Activated CD4-positive, alpha-beta T cell treated with anti-CD3 and anti-CD28 coated beads for 1 hour (primary cell): ENCODE measurements at places on chromosomes 3 and 15.

DNA sequence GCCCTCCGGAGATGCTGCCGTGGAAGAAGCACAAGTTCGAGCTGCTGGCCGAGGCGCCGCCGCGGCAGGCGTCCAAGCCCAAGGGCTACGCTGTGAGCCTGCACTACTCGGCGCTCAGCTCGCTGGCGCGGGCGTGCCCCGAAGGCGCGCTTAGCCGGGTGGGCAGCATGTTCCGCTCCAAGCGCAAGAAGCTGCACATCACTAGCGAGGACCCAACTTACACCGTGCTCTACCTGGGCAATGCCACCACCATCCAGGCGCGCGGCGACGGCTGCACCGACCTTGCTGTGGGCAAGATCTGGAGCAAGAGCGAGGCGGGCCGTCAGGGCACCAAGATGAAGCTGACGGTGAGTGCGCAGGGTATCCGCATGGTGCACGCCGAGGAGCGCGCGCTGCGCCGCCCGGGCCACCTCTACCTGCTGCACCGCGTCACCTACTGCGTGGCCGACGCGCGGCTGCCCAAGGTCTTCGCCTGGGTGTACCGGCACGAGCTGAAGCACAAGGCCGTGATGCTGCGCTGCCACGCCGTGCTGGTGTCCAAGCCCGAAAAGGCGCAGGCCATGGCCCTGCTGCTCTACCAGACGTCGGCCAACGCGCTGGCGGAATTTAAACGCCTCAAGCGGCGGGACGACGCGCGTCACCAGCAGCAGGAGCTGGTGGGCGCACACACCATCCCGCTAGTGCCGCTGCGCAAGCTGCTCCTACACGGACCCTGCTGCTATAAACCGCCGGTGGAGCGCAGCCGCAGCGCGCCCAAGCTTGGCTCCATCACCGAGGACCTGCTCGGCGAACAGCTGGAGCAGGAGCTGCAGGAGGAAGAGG is 1.3 kb downstream of the FAM43A start:
- DNase-seq = no peak

- DNase-seq = no peak
Measured at GRCh38 chr3:181860235-181860634, 148.5 kb downstream of the SOX2 start.

DNA sequence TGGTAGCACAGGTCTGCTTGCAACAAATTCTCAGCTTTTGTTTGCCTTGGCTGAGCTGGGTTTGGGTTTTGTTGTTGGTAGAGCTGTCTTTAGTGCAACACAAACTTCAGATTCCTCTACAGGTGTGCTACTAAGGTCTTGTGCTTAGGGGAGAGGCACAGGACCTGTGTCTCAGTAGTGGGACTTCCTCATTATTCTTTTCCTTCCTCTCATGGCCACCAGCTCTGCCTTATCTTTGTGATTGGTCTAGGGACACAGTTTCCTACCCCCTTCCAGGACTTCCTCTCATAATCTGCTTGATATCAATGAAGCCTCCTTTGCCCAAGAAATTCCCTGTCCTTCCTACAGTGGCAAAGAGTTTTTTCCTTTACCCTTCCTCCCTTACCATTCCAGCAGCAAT is 24.9 kb upstream of the DNAAF4 start:
- no peak for DNase-seq

DNA sequence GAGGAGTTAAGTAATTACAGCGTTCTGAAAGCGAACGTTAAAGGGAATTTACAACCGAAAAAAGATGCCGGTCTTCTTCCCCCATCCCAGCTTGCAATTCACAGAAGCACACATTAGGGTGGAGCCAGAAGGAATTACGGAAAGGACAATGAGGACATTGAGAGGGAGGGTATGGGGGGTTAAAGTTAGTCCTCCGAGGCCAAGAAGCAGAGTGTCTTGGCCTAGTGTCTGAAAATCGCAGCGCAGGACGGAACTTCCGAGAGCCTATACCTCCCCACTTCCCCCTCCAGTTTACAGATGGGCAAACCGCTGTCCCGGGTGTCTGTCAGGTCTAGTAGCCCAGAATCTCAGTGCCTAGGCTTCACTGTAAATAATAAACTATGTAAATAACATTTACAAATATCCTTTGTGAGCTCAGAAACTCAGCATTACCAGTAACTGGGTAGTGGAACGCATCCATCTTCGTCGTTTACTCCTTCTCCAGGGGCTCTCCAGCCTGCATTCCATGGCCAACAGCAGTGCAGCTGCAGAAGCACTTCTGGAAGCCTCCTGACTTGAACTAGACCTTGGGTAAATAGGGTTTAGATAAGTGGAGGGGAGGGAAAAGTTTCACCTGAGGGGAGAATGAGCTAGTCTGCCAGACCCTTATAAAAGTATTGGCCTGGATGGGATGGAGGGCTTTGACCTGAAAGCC is 922 bp downstream of the ADPRH start:
- no peak for DNase-seq

- DNase-seq = no peak
Measured at GRCh38 chr3:169227911-169228310, 435.6 kb downstream of the MECOM start.

GRCh38 chr3:149494759-149495580 is 20.5 kb downstream of the TM4SF4 start:
- DNase-seq = no peak

- DNase-seq = no peak
Measured at GRCh38 chr15:26065723-26066122, 202.6 kb upstream of the ATP10A start.

DNA sequence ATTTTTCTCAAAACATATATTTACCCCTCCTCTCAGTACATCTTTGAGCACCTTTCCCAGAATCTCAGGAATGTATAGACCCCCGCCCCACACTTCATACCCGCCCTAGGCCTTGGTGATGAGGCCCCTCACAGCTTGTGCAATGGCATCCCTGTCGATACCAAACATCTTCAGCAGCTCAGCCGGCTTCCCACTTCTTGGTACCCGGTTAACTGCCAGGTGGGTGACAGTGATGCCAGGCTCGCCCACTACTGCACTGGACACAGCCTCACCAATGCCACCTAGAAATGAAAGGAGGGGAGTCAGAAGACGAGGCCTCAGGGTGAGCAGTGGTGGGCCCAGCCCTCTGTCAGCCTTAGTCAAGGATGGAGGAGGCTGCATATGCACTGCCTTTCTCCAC is 30.2 kb downstream of the TKT start:
- DNase-seq = no peak

GRCh38 chr15:63232405-63232804 is 43.0 kb downstream of the RAB8B start:
- DNase-seq = no peak

- no peak for DNase-seq
Measured at GRCh38 chr3:55579496-55579895, 92.4 kb upstream of the WNT5A start.

DNA sequence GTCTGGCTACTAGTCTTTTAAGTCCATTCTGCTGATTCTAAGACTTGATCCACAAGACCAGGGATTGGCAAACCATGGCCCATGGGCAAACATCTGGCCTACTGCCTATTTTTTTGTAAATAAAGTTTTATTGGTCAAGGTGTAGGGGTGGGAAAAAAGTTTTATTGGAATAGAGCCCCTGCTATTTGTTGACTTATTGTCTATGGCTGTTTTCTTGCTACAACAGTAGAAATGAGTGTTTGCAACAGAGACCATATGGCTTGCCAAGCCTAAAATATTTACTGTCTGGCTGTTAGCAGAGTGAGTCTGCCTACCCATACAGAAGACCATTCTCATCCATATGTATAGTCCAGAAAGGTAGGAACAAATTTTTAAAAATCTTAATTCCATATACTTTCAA is 106.4 kb downstream of the PTPRG start:
- DNase-seq = no peak

GRCh38 chr3:181711325-181712135 is at the start of gene SOX2:
TSS of gene SOX2 (plus strand) at chr3:181711925. CDS start at chr3:181712361, 436 bp downstream.
- DNase-seq = no peak

- DNase-seq = no peak
Measured at GRCh38 chr3:124886168-124887056, 753 bp downstream of the ITGB5 start.

DNA sequence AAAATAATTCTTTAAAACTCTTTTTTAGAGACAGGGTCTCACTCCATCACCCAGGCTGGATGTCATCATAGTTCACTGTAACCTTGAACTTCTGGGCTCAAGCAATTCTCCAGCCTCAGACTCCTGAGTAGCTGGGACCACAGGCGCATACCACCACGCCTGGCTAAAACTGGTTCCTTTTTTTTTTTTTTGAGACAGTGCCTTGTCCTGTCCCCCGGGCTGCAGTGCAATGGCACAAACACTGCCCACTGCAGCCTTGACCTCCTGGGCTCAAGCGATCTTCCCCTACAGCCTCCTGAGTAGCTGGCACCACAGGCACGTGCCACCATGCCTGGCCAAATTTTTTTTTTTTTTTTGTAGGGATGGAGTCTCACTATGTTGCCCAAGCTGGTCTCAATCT is 23.7 kb upstream of the FURIN start:
- no peak for DNase-seq

DNA sequence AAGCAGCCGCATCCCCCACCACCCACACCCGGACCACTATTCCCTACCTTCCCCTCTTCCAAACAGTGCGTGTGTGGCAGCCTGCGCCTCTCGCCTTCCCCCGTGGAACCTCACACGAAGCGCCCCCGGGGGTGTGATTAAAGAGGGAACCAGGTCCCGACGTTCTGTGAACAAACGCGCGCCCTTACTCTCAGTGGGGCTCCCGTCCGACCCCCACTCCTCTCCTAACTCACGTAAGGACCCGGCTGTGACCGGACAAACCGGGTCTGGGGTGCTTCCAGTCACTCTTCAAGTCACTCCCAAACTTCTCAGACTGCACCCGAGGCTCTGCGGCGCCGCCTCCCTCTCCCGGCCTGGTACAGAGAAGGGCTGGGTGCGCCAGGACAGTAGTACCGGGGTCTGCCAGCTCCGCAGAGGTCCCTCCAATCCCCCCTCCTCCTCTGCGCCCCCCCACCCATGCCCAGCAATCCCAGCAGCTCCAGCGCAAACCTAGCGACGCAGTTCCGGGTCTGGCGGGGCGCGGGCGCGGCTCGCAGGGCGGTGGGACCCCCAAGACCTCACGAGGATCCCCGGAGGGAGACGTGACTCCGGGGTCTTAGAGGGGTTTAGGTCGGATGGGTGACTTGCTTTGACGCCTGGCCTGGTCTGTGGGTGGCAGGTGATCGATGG is 574 bp downstream of the DUOXA1 start:
- no peak for DNase-seq

GRCh38 chr3:120650311-120650710 is 31.7 kb downstream of the HGD start:
- no peak for DNase-seq

DNA sequence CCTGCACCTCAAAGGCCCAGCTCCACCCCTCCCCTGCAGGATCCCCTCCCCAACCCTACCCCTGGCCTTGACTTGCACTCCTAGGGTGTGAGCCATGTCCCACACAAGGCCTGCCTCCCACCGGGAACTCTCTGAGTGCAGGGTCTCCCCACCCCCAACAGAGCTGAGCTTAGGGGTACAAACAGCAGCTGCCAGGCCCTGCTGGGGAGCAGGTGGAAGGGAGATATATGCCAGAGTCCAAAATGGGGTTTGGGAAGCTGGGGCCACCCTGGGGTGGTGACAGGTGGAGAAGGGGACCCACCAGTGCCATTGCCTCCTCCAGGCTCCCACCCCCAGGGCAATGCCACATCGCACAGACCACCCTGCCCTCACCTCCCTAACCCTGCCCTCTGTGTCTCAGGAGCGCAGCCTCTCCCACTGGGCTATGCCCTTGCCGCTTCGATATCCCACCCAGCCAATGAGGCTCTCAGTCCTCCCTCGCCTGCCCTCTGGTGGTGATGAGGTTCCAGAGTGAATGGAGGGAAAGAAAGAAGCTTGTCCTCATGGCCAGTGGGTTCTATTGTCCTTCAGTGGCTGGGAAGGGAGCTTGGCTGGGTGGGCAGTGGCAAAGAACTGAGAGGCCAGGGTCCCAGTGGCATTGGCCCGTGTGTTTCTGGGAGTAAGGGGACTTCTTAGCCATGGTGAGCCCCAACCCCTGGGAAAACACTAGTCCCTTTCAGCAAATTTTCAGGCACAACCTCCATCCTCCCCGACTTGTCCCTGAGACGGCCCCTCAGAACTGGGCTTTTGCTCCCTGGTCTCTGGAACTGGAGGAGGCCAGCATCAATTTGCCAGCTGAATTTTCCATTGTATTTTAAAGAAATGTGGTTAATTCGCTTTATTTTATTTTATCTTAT is 46.8 kb downstream of the CYP11A1 start:
- no peak for DNase-seq

GRCh38 chr15:50911001-50911400 is 2.5 kb downstream of the AP4E1 start:
- no peak for DNase-seq

DNA sequence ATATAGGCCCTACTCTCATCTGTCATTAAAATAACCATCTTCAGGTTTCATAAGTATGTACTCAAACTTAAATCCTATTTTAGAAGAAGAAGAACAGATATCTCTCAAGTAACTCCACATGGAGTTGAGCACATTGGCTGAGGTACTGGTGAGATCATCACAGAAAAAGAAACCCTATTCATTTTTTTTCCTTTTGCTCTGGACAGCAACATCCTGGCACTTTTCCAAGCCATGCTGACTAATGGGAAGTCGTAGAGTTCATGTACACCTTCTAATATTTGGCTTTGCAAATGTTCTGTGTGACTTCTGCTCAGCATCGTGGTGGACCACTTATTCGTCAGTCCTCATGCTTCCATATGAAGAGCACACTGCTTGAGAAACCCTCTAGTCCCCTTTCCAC is 336.0 kb upstream of the KCNH8 start:
- DNase-seq = no peak

GRCh38 chr3:125589547-125590122 is 5.7 kb downstream of the OSBPL11 start:
- DNase-seq = no peak

GRCh38 chr15:59306520-59307164 is 66.0 kb downstream of the MYO1E start:
- no peak for DNase-seq

GRCh38 chr3:52339612-52340011 is 23.5 kb downstream of the DNAH1 start:
- DNase-seq = no peak

DNA sequence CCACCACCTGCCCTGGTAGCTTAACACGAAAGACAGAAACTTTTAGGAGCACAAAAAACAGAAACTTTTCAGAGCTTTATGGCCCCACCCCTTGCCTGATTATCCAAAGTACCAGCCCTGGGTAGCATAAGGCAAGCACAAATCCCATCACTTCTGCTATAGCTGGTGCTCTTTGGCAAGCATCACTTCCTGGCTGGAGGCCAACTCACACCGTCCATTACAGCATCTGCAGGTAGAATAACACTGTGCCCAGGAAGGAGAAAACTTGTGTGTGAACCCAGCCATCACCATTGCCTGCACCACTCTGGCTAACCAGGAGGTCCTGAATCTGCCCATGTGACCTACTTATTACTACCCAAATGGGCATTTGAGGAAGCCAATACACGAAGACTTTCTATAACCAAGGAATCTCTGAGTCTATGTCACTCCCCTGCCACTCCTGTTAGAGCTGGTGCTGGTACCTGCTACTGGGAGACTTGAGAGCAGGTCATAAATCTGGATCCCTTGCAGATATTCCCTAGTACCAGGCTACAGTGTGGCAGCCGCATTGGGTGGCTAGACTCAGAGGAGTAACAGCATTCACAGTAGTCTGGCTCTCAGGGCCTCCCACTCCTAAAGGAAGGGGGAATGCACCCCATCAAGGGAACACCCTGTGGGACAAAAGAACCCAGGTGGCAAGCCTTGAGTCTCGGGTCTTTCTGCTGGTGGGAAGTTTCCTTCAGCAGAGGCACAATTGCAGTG is 73.3 kb upstream of the AKAP13 start:
- no peak for DNase-seq
